ENCODE measurements at places on chromosomes 11 and 22.

- DNase-seq = no peak
These were observed 139.0 kb downstream of the UVRAG start for GRCh38 chr11:75954039-75954438.

- DNase-seq = no peak
These were observed 101.8 kb downstream of the BCR start for GRCh38 chr22:23282089-23282501.

DNA sequence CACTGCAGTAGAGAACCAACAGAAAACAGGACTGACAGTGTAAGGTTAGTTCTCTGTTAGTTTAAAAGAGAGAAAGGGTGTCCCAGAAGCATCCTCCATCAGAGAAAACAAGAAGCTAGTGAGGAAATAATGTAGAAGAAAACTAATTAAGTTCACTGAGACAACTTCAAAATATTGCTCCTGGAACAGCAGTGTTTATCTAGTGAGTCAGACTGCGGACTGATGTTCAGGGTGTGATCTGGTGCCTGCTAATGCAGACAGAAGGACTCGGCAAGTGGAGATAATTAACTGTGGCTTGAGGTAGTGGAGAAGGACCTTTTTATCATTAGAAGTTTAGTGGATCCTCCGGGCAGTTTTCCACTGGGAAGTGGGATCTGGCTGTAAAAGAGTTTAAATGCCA lies 55.4 kb downstream of the CDON start:
- no peak for DNase-seq

DNA sequence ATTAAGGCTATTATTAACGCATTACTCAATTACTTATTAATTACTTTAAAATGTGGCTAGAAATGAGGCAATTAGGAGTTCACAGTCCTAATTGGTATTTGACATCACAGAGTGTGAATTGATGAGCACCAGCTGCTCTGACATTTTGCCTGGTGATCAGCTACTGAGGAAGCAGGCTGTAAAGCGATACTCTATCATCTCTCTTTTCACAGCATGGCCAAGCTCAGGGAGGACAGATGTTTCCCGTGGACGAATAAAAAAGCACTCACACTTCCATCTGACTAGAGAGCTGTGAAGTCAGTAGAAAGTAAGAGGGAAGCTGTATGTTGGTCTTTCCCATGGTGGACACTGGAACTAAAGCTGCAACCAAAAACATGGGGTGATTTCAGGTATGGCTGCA lies 29.1 kb upstream of the SYT9 start:
- DNase-seq = no peak

DNA sequence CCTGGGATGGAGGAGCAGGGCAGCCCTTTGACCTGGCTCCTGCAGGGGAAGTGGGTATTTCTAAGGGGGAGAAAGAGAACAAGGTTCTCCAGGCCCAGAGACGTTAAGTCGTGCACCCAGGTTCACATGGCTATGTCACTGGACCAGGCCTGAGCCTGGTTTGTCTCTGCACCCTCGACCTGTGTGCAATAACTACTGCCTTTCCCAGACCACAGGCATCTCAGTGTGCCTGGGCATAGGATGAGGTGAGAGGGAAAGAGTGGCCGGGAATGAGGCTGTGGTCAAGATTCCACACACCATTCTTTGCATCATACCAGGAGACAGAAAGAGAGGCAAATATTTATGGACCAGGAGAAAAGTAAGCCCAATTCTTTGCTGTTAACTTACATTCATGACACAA lies 66.8 kb downstream of the PRR5L start:
- DNase-seq = no peak

DNA sequence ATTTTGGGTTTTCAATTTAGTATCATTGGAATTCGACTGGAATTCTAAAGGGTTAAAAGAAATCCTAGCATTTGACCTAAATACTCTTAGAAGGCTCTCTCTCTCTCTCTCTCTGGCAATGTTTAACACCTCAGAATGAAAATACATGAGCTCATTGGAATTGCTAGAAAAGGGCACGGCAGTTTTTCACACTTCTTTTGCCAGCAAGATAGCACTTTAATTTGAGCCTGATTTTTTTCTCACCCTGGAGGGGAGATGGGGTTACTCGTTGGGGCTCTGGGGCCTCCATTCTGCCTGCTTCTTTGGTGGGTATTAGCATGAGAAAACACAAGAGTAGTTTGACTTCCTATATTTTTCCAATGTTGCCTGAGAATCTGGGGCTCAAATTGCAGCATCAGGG lies 22.8 kb upstream of the CLMP start:
- no peak for DNase-seq

DNA sequence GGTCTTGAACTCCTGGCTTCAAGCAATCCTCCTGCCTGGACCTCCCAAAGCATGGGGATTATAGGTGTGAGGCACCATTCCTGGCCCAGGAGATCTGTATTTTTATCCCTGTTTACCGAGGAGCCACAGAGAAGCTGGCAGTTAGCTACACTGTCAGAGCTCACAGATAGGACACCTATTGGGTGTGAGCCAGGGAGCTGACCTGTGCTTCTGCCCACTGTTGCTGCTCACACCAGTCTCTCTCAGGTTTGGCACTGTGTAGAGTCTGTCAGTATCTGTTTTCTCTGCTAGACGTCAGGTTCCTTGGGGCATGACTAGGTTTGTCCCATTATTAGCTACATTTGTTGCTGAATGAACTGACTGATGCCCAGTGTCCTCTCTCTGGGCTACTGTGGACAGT lies 17.5 kb downstream of the PPP6R2 start:
- no peak for DNase-seq

DNA sequence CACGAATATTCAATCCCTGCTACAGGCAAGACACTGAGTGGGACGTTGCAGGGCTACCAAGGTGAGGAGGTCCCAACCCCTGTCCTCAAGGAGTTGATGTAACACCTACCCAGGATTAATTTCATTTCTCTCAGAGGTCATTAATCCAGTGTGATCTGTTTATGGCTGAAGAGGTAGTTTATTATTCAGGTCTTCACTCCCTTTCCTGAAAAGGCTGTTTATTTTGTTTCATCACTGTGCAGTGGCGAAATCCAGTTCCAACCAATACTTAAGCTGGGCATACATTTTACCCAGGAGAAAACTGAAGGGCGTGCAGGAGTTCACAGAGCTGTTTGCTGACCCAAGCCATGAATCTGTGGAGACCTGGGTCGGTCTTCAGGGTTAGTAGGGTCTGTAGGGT lies 2.7 kb upstream of the PTPRJ start:
- peak; percentile 16 for DNase-seq

DNA sequence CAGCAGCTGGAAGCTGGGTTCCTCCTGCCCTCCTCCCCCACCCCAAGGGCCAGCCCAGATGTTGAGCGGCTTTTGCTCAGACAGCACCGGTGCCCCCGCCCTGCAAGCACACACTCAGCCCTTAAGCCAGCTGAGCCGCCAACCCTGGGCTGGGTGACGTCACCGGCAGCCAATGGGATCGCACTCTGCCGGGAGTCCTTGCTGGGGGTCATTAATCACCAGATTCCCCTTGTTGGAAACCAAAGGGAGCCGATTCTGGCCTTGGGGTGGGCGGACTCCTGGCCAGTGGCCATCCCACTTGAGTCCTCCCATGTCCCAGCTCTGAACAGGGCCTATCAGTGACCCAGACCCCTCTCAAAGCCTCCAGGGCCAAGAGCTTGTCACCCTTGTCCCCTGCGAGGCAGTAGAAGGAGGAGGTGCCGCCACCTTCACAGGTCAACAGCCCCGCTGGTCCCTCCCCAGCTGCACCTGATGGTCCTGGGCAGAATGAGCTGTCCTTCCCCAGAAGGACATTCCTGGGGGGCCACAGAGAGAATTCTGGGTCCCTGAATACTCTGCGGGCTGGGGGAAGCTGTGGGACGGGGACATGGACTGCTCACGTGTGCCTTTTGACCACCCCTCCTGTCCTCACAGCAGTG lies 7.4 kb downstream of the DUSP8 start:
- no peak for DNase-seq

GRCh38 chr11:14150878-14151277 lies 188.4 kb downstream of the SPON1 start:
- no peak for DNase-seq
